ENCODE measurements at places on chromosomes 5 and 9.

- DNase-seq = no peak
Measured at GRCh38 chr9:126157423-126157822, 169.2 kb upstream of the MVB12B start.

- DNase-seq = peak; percentile 50
Measured at GRCh38 chr5:111743988-111744387, 13.0 kb downstream of the NREP start.

DNA sequence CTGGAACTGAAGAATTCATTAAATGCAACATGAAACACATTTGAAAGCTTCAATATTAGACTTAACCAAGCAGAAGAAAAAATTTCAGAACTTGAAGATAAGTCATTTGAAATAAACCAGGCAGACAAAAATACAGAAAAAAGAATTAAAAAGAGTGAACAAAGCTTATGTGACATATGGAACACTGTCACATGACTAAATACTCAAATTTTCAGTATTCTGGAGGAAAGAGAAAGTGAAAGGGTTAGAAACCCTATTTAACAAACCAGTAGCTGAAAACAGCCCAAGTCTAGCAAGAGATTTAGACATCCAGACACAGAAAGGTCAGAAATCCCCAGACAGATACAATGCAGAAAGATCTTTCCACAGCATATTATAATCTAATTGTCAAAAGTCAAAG lies 37.1 kb upstream of the SH3TC2 start:
- DNase-seq = no peak

GRCh38 chr5:97923496-97923895 lies 740.4 kb upstream of the RIOK2 start:
- DNase-seq = no peak

GRCh38 chr9:69933445-69933844 lies 110.2 kb upstream of the MAMDC2 start:
- no peak for DNase-seq

- no peak for DNase-seq
Measured at GRCh38 chr5:72770266-72770665, 46.2 kb upstream of the TNPO1 start.

DNA sequence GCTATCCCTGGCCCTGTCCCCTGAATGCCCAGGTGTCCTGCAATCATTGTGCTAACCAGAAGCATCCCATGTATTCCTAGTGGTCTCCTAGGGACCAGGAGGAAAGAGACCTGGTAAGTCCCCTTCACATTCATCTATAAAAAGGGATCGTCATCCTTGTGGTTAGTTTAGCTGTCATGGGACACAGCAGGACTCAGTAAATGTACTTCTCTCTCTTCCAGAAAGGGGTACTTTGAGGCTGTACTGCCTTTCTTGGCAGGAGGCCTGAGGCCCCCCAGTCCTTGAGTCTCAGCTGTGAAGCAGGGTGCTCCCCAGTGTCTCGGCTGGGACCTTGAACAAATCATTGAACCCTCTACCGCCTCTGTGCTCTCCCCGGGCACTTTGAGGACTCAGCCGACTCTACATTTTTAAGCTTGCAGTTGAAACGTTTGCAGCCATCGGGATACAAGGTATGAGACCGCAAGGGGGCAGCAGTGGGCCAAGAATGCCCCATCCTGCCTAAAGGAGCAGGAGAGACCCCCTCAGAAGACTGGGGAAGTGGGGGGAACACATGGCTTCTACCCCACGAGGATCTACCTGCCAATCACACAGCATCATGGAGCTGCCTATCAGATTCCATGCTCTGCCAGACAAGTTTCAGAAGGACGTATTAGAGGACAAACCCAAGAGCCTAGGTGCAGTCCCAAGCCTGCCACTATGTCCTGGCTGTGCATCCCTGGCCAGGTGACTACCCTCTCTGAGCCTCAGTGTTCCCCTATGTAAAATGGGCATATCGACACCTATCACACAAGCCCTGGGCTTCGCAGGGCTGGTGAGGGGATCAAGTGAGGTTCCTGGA lies 2.4 kb upstream of the PHYKPL start:
- DNase-seq = peak; percentile 68

- DNase-seq = no peak
Measured at GRCh38 chr9:89810431-89810830, 205.6 kb downstream of the GADD45G start.

DNA sequence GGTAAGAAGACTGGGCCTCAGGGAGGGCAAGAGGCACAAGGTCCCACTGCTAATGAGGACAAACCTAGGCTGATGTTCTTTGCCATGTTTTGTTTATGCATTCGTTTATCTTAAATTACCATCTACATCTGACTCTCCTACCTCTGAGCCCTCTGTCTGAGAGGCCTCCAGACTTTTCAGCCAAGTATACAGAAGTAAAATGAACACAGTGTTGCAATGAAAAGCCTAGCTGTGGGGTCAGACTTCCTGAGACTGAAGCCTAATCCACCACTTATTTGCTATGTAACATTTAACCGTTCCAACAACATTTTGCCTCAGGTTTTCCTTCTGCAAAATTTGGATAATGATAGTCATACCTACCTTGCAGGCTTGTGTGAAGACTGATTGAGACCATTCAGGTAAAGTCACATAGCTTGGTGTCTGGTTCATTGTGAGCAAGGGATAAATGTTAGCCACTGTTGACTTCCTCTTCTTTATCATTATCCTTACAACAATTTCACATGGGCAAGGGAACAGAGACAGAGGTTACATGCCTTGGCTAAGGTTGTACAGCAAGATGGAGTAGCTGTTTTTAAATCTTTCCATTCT lies 374.9 kb upstream of the CLINT1 start:
- DNase-seq = no peak

- no peak for DNase-seq
Measured at GRCh38 chr5:172170251-172170701, 17.7 kb downstream of the STK10 start.

DNA sequence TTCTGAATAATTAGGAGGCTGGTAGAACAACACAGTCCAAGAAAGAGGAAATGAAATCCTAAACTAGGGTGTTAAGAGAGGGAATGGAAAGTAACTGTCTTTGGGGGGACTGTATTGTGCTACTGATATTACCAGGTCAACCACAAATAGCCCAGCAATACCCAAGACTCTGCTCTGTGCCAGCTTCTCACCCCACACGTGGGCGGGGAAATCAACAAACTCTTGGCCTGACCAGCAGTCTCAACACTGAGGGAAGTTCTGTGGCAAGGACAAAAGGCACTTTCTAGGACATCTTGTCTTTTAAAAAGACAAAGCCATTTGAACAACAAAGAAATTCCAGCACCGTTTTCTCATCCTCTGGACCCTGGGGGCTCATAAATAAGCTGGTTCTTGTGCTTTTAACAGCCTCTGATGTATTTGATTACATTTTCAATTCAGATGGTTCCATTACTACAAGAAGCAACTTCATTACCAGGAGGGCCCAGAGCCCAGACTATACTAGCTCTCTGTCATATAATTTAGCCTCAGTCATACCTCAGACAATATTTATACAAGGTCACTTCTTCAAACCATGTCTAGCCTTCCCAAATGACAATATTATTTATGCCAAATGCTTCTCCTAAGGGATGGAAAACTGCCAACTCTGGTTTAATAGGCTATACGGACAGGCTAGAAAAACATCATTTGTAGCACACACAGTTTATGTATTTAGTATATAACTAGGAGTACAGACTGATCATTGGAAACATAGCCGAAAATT lies 297.8 kb downstream of the CWC27 start:
- peak; percentile 8 for DNase-seq

- peak; percentile 90 for DNase-seq
Measured at GRCh38 chr5:134252671-134253070, 26.8 kb upstream of the PPP2CA start.

- DNase-seq = no peak
Measured at GRCh38 chr5:2300421-2300820, 417.7 kb upstream of the IRX4 start.

DNA sequence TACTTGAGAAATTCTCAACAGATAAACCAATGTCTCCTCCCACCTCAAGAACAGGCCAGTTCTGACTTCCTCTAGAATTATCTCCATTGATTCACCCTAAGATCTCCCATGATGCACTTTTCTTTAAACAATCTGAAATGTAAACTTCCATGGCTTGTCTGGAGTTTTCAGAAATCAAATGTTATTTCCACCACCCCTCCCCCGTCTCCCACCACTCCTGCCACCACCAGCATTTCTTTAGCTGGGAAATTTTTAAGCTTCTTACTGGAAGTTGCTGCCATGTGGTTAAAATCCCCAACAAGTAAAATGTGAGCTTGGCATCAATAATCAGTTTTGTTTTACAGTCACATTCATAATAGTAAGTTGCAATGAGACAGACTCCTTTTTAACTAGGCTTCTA lies 32.8 kb upstream of the BASP1 start:
- no peak for DNase-seq

- DNase-seq = peak; percentile 99
Measured at GRCh38 chr9:128635266-128636023, 21.2 kb downstream of the DYNC2I2 start.

DNA sequence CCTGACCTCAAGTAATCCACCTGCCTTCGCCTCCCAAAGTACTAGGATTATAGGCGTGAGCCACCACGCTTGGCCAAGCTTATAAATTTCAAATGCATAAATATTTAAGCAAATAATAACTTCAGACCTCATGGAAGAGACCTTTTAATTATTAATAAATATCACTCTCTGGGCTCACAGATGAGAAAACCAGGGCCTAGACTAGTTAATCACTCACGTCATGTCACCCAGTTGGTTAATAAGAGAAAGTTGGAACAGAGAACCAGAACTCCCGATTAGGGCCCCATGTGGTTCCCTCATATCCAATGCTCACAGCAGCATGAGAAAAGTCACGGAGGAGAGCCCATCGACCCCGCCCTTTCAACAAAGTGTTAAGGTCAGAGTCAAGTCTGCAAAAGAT lies 79.3 kb downstream of the EPB41L4A start:
- DNase-seq = no peak

- no peak for DNase-seq
Measured at GRCh38 chr9:68859347-68859746, 154.3 kb downstream of the PIP5K1B start.

Data from EL (cell line).